AG09309 (cell line): ENCODE measurements at places on chromosomes 5 and 9.

DNA sequence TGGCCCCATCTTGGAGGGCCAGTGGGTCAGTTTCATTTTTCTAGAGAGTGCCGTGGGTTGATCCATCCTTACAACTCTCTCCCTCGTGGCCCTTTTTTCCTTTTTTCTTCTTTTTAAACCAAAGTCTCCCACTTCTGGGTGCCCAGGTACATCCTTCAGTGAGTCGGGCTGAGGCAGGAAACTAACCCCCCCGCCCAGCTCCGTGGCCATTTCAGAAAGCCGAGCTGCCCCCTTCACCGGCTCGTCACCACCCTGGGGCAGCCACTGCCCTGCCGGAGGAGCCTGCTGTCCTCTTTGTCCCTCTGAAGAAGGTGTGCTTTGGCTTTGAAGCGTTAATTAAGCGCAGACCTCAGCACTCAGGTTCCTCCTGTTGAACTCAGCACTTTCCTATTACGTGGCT, 5.2 kb downstream of the CFAP77 start:
- DNase-seq, result no peak

DNA sequence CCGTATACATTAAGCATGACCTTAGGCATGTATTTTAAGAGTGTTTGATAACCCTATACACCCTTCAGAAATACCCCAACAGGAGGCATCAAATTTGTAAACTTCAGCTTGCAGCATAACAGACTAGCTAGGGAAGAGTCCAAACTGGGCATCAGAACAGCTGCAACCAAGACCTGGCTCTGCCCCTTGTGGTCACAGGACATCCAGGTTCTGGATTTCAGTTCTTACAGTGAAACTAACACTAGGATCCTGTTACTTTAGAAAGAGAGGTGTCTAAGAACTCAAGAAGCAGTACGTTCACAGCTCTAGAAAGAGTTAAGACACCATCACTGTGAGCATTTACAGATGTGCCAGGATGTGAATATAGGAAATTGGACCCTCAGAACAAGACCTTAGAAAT, 229.8 kb downstream of the BNC2 start:
- DNase-seq, result no peak

GRCh38 chr9:129889941-129890717, 54.9 kb downstream of the USP20 start:
- DNase-seq, result no peak

- DNase-seq, result no peak
Measured at GRCh38 chr9:93166699-93167098, 17.2 kb upstream of the WNK2 start.

- DNase-seq, result no peak
Measured at GRCh38 chr5:132473019-132473531, 17.5 kb downstream of the IRF1 start.

GRCh38 chr9:71368157-71368556, 246.7 kb upstream of the TRPM3 start:
- DNase-seq, result no peak

DNA sequence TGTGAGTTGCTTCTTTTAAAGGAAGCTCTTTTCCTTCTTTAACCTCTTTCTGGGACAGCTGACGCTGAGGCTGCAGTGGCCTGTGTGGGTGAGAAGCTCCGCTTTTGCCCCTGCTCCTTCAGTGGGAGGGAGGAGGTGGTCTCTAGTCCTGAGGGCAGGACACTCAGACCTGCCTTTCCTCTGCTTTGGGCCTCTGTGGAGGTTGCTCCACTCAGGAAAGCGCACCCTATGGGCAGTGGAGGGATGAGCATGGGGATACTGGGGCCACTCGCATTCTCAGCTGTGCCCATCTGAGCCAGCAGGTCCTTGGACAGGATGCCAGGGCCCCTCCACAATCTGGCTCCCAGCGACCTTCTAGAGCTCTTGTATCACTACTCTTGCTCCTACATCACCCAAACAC, 111.5 kb downstream of the NSG2 start:
- DNase-seq, result no peak

GRCh38 chr5:110738503-110738811, 350 bp upstream of the SLC25A46 start:
- no peak for DNase-seq

DNA sequence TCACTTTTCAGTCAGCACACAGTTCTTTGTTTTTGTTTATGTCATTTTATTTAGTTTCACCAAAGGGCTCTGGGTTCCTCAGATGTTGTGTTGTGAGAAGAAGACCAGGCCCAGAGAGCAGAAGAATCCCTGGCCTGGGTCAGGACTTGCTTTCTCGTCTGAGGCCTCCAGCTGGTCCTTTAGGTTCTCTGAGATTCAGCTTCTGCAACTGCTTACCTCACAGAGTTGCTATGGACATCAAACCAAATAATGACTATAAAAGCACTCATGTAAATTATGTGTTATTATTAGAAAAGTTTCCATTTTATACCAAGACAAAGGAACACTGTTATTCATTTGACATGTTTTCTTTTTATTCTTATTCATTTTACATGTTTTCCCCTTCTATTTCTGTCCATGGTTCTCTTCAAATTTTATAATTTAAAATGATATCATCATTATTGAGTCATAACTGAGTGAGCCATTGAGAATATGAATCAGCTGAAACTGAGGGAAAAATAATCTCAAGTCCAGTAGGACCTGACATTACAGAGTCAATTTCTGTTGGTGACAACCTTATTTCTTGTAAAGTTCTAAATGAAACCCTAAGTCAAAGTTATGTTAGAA, 44.0 kb upstream of the GLRX start:
- no peak for DNase-seq

DNA sequence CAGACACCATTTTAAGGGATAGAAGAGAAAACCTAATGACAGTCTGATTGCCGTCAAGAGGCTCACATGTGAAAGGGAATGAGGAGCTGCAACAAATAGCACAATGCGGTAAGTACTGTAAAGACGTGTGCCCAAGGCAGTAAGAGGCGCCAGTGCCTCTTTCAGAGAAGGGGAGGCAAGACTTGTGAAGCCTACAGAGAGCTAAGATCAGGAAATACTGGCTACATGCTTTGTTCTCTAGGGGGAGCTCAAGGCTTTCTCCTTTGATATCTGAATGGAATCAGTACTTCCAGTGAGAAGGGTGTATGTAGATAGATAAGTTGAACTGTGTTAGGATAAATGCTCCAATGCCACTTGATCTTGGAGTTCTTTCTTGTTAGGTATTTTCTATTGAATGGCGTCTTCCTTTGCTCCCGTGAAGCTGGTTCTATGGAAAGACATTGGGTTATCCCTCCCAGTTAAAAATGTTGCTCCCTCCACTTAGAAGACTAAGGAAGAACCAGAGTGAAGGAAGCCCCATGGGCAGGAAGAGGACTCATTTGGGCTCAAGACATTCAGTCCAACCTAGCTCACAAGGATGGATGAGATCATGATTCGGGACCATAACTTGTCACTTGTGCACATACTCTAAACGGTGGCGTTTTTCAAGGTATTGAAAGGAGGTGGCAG, 23.5 kb upstream of the ALDOB start:
- peak; percentile 57 for DNase-seq

- no peak for DNase-seq
Measured at GRCh38 chr5:61178702-61179101, 16.4 kb upstream of the SMIM15 start.

DNA sequence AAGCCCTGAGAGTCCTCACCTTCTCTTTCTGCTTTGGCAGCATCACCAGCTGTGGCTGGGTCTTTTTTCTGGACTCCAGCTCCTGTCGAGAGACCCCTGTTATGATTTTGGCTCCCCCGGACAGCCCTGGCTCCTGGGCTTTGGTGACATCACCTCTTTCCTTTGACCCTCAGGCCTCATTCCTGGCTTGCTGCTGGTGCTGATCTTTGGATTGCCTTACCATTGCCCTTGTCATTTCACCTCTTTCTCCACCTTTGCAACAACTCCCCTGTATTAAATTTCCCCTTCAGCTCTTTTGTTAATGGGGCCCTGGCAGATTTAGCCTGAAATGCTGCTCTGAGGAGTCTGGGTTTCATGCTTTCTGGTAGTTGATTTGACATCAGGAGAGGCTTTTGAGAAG, 322.8 kb downstream of the ZSWIM6 start:
- DNase-seq, result no peak

DNA sequence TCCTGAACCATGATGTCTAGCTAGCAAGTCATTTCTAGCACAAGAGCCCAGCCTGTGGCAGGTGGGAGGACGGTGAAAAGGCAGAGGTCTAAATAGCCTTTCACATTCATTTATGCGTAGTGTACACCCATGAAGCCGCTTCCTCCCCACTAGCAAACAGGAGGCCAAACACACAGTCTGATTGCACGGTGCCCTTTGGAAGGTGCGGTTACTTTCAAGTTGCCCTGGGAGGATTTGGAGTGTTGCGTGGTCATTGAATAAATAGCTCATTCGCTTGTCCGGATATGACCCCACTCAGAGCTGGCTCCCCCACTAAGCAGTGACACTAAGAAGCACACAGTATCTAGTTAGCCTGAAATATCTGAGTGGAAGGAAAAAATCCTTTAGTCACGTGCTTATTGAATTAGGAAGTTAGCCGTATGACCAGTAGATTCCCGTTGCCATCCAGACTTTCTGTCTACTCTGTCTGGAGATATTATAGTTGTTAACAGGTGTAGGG, 664 bp upstream of the ARSB start:
- no peak for DNase-seq

- peak; percentile 5 for DNase-seq
Measured at GRCh38 chr5:59587489-59588337, 305.8 kb downstream of the PDE4D start.

DNA sequence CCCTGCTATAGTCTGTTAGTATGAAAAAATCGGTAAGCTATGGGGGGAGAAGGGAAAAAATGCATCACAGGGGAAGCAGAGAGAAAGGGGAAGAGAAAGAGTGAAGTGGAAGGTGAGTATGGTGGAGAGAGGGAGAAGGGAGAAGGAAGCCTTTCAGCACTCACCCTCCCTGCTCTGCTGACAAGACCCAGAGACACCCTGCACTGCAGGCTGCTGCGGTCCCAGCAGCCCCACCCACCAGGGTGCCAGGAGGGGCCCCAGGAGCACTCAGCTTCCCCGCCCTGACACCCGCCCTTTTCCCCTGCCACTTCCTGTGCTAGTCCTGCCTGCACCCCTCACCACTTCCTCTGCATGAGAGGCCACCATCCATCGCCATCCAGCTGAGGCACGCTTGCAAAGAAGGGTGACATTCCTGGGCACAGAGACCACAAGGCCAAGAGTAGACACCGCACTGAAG, 12.7 kb downstream of the STK10 start:
- DNase-seq, result no peak

- DNase-seq, result no peak
Measured at GRCh38 chr5:52856564-52856963, 68.8 kb downstream of the ITGA1 start.

DNA sequence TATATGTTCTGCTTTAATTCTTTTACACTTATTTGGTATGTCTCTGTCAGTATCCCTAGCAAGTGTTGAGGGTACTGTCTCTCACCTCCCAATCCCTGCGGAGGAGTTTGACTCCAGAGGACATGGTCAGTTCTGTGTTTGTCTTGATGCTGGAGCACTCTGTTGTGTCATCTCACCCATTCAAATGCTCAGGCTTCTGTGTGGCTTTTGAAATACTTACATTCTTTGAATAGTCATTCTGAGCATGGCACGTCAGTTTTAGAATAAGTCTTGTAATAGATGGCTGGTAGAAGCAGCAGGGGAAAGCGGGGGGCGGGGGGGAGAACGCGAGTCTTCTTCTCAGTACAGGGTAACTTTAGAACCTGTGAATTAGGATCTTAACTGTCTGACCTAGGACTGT, 12.3 kb downstream of the MAST4 start:
- DNase-seq, result no peak

- no peak for DNase-seq
Measured at GRCh38 chr5:119524485-119524884, 72.2 kb downstream of the HSD17B4 start.

DNA sequence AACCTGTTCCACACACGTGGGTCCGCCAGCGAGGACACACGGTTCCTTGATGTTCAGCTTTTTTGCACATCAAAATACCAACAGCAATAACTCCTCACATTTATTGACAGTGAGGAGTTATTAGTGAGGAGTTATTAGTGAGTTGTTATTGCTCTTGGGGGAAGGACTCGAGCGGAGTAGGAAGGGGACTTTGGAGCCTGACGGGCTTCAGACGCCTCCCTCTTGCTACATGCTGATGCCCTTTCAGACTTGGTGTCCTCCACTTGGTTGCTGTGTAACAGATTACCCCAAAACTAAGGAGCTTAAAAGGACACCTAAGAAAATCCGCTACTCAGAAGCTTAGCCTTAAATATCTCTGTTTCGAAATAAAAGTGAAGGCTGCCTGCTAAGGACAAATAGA, 181.9 kb upstream of the MSX2 start:
- DNase-seq, result no peak

DNA sequence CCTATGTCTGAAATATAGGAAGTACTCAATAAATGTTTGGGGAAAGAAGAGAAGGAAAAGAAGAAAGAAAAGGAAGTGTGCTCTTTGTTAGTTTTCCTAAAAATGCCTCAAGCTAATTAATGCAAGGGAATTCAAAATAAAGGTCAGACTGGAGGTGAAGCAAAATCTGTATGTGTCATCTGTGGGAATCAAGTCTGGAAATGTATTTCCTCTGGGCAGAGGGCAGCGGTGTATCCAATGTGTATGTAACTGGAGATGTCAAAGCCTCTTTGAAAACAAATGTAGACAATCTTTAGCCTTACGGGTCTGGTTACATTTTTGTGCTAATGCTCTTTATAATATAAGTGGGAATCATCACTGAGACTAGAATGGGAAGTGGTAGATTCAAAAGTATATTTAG, 471.4 kb downstream of the MAN2A1 start:
- DNase-seq, result no peak

DNA sequence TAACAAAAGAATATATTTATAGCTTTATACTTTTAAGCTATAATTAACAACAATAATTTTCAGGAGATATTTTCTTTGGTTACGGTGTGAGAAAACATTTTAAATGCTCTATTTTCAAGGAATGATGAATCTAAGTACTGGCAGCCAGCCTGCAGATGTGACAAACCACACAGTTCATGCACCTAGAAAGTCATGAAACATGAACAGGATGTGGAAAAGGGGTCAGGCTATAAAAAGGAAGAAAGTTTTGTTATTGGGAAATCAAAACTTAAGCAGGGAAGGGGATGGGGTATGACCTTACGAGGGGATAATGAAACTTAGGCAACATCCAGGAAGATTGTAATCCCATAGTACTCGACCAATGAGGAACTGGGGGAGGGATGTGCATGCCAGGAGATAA, 508.7 kb upstream of the GRAMD2B start:
- DNase-seq, result no peak

GRCh38 chr5:95786821-95787418, 35.6 kb downstream of the GLRX start:
- no peak for DNase-seq

DNA sequence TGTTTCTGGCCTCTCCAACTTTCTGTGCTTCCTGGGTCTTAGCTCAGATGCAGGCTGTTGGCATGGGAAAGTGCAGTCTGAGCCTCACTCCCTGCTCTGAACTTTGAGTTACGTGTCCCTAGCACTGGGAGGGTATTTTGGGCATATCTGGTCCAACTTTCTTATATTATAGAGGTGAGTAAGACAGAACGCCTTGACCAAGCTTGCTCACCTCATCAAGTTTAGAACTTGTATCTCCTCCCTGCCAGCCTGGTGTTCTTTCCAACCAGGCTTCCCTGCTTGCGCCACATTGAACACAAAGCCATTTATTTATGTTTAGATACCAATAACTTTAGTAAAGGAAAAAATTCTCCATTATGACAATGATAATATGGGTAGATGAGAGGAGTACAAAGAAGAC, 33.2 kb downstream of the TNC start:
- DNase-seq, result no peak

GRCh38 chr5:32802764-32803163, 91.6 kb downstream of the NPR3 start:
- DNase-seq, result no peak
